ENCODE measurements at places on chromosomes 4 and X.

DNA sequence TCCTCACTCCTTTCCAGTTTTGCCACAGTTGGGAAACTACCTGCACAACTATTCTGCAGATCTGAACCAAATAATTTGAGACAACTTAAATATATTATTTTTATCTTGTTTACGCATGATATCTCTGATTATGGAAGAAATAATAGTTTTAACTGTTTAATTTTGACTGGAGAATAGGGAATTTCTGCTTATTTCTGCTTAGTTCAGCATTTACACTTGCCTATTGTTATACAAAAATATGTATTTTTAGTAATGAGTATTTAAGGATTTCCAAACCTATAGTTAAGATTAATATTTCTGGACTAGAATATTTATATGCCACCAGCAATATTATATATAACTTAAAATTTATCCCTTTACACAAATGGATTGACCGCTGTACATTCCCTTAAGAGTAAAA, 125.5 kb downstream of the NWD2 start:
- DNase-seq: no peak

- DNase-seq: no peak
Measured at GRCh38 chr4:36716874-36717273, 435.5 kb downstream of the DTHD1 start.

GRCh38 chrX:119729408-119730201, 28.8 kb upstream of the SOWAHD start:
- no peak for DNase-seq

DNA sequence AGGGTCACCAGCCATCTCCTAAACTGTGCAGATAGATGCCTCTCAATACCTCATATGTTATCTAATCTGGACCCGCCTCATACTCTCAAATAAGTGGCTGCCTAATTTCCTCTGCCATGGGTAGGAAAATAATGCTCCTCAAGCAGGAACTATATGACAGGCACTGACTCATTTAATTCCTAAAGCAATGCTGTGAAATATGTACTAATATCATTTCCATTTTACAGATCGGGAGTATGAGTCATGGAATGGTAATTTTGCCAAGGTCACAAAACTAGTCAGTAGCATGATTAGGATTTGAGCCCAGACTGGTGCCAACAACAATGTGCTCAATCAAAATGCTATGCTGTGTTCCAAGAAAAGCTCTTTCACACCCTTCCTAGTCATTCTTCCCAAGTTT, 3.0 kb upstream of the NXT2 start:
- DNase-seq: peak; percentile 5

- no peak for DNase-seq
Measured at GRCh38 chrX:8981723-8982122, 52.2 kb downstream of the FAM9B start.

All from epithelial cell of prostate (primary cell).